Osteoblast (primary cell): ENCODE measurements at places on chromosomes 12 and 14. TPM values are rescaled to one million over a fixed set of nuclear protein-coding genes. Genes with fewer than 3 reads are reported as not detected.

The IAPP gene
- total RNA-seq: not detected in 2 replicates

The TSHR gene
- total RNA-seq: not detected in 2 replicates

The NCOR2 gene
- 45.2 and 47.1 TPM in 2 replicates for total RNA-seq

The SLC48A1 gene
- 18.0 and 19.2 TPM in 2 replicates for total RNA-seq

The DPF3 gene
- total RNA-seq: 0.59 and 1.8 TPM in 2 replicates

The FAM186B gene
- total RNA-seq: 0.59 and 0.72 TPM in 2 replicates

The FITM1 gene
- 0.29 and 0.72 TPM in 2 replicates for total RNA-seq
